ENCODE measurements at places on chromosomes 11 and 22.

DNA sequence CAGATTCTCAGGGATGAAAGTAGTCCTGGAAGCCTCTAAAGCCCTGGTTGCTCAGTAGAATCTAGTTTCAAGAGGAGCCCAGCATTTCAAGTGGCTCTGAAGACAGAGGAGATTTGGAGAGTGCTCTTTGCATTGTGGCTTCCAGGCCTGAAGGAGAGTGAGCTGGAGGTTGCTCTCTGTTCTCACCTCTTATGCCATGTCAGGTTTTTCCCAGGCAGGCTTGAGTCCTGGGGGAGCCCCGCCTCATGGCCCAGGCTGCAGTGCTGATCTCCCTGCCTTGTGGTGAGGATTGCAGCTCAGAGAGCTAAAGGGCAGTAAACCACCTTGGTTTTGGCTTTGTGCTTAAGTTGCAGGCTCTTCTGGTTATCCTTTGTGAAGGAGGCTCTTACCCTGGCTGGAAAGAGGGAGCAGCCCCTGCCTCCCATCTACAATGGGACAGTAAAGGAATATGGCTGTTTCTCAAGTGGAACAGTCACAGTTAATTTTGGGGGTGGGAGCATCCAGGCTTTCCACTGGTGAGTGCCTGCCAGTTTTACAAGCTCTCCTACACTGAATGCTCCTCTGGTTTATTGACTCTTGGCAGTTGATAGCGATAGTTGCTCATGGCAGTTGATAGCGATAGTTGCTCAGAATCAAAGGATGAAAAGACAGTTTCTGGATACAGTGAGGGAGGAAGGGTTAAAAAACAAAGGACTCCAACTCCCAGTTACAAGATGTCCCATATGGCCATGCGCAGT, 32.6 kb downstream of the RCOR2 start:
- DNase-seq = no peak

DNA sequence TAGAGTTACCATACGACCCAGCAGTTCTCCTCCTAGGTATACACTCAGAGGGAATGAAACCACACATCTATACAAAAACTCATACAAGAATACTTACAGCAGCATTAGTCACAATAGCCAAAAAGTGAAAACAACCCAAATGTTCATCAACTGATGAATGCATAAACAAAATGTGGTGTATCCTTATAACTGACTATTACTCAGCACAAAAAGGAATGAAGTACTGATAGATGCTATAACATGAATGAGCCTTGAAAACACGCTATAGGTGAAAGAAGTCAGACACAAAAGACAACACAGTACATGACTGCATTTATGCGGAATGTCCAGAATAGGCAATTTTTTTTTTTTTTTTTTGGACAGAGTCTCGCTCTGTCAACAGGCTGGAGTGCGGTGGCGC, 23.1 kb downstream of the NCAPD3 start:
- no peak for DNase-seq

DNA sequence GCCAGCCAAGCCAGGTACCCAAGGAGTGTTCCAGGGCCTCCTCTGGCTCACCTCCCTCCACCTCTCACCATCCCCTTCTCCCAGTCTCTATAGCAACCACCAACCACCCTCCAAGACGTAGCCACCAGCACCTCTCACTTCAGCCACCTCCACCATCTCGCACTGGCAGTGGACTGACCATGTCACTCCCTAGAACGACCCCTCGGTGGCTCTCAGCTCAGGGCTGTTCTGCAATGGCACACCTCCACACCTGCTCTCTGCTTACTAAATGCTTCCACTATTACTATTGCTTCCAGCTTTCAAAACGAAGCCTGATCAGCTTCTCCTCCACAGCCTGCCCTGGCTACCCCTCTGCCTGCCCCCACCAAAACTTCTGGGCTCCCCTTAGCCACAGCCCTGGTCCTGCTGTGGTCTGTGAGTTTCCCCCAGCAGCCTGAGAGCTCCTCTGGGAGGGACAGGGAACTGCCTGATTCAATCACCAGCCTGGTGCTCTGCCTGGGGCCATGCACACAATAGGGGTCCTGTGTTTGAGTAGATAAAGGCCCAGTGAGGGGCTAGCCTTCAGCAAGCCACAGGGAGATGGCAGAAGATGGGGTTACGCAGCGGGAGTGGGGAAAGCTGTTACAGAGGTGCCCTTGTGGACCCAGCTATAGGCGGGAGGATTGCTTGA, 17.5 kb upstream of the CBX7 start:
- DNase-seq = no peak

DNA sequence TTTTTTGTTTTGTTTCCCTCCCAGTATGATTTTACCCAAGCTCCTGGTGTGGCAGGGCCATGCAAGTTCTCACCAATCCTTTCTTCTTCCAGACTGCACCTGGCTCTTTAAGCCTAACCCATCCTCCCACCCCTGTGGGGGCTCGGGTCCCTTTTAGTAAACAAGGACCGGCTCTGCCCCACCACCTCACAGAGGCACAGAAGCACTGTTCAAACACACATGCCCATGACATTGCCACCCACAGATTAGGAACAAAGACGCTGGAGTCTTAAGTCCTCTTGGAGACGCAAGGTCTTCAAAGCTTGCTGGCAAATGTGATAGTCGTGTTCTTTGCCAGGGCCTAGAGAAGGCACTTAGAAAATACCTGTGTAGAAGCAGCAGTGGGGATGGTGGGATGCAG, 18.9 kb downstream of the UQCR10 start:
- no peak for DNase-seq

GRCh38 chr11:1748636-1749394, 1.6 kb downstream of the IFITM10 start:
- peak; percentile 21 for DNase-seq

DNA sequence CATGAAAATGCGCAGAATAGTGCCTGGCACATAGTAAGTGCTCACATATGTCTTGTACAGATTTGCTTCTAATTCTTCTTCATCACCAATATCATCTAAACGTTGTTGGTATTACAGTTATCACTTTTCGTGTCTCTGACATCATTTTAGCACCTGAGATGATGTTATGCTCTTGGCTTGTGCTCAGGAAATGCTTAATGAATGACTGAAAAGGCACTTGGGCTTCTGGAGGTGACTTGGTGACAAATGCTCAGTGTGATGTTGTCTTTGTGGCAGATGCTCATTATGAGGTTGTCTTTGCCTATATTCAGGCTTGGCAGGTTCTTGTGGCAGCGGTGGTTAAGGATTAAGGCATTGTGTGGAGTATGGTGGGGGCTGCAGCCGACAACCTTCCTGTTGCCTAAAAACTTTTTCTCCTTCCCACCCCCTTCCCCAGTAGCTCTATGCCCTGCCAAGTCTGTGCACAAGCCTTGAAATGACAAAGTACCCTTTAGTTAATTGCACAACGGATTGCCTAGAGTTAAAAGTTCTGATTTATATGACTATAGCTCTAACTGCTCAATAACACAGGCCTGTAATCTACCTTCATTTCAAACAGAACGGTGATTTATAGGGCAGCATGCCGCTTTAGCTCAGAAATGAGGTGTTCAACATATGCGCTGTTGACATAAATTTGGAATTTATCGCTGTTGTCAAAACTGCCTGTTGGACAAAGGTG, 82.5 kb downstream of the ZBTB16 start:
- DNase-seq = no peak

GRCh38 chr11:126189109-126189929, 22.1 kb downstream of the RPUSD4 start:
- no peak for DNase-seq

- DNase-seq = no peak
Measured at GRCh38 chr22:45098056-45098455, 65.7 kb upstream of the NUP50 start.

Data from activated CD8-positive, alpha-beta memory T cell treated with anti-CD3 and anti-CD28 coated beads, Interleukin-2, amount 50 U/mL, for 4 hours (primary cell).